CD4-positive, alpha-beta T cell (primary cell): ENCODE measurements at places on chromosomes 13 and 19.

GRCh38 chr19:14019100-14019499, 8.8 kb upstream of the RLN3 start:
- no peak for DNase-seq

- DNase-seq, result no peak
Observed at GRCh38 chr13:107133950-107134349, 566.0 kb upstream of the ARGLU1 start.

DNA sequence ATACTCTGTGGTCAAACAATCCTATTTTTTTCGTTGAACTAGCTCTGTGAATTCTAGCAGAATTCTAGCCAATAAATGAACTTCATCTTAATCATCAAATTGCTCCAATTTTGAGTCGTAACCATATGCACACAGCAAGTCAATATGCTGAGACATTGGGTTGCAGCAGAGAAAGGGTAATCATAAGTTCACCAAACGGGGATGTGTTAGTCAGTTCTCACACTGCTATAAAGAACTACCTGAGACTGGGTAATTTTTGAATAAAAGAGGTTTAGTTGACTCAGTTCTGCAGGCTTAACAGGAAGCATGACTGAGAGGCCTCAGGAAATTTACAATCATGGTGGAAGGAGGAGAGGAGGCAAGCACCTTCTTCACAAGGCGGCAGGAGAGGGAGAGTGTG, 67.7 kb upstream of the ABCC4 start:
- no peak for DNase-seq

- DNase-seq, result no peak
Observed at GRCh38 chr13:74646091-74646490, 511.9 kb upstream of the KLF12 start.

DNA sequence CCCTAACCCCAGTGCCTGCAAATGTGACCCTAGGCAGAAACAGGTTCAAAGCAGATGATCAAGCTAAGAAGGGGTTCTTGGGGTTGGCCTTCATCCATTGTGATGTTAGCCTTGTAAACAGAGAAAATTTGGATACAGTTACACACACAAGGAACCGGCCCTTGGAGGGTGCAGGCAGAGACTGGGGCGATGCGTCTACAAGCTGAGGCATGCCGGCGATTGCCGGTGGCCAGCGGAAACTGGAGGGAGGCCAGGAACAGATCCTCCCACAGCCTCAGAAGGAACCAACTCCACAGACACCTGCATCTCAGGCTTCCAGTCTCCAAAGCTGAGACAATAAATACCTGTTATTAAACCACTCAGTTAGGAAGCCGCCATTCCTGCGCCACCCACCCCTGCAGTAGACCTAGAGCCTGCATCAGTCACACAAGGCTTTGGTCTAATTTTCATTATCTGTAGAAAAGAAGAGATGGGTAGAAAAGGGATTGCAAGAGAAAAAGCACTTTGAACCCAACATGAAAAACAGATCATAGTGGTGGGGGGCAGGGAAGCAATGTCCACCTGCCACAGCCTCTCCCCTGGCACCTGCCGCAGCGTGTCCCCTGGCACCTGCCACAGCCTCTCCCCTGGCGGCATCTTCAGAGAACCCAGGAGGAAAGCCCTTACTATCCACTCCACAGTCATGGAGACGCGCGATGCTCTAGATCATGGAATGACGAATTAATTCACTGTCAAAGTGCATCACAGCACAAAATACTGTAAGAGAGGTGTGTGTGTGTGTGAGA, 119.7 kb upstream of the SOX1 start:
- DNase-seq, result no peak

DNA sequence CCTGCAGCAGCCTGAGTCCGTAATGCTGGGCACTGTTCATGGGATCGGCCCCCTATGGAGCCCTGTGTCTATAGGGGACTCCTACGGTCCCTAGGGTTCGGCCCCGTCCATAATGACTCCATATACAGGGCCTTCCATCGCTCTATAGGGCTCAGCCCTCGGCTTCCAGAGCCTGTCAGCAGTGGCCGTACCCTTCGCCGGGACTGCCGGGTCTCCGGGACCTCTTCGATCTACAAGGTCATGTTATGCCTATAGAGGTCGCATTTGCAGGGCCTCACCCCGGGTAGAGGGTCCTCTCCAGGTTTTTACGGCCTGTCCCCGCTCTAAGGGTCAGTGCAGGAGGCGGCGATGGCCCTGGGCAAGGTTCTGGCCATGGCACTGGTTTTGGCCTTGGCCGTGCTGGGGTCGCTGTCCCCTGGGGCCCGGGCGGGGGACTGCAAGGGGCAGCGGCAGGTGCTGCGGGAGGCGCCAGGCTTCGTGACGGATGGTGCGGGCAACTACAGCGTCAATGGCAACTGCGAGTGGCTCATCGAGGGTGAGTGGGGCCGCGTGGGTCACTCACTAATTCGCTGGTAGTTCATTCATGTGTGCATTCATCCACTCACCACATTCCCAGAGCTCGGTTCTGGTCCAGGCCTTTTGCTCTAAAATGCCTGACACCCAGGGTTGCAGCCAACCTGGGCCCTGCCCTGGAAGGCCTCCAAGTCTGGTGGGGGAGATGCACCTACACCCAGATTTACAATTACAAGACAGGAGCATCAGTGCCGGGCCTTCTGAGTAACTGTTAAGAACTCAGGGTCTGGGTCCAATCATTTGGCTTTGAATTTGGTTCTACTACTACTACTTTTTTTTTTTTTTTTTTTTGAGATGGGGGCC, 699 bp downstream of the MEGF8 start:
- DNase-seq, result no peak

DNA sequence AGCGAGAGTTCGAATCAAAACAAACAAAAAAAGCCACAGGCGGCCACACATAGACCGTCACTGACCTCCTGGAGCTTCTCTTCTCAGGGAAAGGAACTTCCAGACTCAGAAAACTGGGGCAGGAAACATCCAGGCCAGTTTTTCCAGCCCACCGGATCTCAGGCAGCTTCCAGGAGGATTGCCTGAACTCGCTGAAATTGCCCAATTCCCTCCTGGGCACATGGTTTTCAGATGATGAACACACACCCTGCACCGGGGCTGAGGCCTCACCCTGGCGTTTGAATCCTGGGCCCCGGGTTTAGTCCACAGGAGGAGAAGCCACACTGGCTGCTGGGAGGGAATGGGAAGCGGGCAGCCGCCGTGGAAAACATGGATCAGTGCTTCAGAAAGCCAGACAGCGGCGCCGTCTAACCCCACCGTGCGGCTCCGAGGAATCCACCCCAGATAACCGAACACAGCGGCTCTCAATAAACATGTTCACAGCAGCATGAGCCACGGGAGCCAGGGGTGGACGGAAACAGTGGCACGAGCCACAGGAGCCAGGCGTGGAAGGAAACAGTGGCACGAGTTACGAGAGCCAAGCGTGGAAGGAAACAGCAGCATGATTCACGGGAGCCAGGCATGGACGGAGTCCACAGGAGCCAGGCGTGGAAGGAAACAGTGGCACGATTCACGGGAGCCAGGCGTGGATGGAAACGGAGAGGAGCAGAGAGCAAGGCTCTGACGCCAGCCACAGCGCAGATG, 18.2 kb upstream of the PTBP1 start:
- no peak for DNase-seq

DNA sequence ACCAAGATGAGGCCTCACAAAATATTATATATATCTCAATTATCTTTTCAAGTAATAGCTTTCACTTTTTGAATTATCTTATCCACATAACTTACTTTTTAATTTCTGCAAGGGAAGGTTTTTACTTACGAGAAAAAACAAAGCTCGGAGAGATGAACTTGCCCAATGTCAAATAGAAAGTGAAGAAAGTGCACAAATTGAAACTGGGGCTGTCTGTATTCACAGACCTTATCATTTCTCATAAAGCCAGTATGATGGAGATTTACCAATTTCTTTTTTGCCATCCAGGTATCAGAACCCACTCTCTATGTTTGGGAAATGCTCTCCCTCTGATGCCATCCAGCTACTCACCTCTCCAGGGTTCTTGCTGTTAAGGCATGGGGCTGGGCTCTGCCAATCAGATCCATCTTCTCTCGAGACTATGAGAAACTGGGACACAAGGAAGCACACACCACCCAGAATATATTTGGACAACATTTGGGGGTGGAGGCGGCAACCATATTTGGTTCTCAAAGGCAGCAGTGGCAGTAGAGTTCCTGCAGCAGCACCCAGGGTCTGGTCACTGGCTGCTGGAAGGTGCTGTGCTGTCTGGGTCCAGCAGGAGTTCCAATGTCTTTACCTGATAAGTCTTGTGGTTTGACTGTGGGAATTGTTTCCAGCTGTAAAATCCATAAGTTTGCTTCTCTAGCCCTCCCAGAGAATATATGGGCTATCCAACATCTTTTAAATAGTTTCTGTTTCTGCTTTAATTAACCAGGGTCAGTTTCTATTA, 45.8 kb upstream of the SCEL start:
- no peak for DNase-seq

DNA sequence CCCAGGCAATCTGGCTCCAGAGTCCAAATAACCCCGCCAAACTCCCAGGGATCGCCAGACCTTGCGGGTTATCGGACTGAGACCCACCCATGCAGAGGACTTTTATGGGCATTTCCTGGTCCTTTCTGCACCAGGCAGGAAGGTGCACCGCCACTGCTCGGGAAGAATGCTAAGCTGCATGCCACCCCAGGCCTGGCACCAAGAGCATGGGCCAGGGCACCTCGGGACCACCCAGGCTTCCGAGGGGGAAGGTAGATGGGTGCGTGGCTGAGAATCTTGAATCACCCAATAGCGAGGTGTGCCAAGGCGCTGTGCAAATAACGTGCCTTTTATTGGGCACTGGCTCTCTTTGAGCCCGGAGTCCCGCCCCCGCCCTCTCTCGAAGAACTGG, 422 bp upstream of the ZNF575 start:
- DNase-seq, result peak; percentile 29

GRCh38 chr19:4619668-4620294, 19.5 kb upstream of the TNFAIP8L1 start:
- no peak for DNase-seq

GRCh38 chr19:11378319-11379189, 4.1 kb downstream of the SWSAP1 start:
- DNase-seq, result no peak

DNA sequence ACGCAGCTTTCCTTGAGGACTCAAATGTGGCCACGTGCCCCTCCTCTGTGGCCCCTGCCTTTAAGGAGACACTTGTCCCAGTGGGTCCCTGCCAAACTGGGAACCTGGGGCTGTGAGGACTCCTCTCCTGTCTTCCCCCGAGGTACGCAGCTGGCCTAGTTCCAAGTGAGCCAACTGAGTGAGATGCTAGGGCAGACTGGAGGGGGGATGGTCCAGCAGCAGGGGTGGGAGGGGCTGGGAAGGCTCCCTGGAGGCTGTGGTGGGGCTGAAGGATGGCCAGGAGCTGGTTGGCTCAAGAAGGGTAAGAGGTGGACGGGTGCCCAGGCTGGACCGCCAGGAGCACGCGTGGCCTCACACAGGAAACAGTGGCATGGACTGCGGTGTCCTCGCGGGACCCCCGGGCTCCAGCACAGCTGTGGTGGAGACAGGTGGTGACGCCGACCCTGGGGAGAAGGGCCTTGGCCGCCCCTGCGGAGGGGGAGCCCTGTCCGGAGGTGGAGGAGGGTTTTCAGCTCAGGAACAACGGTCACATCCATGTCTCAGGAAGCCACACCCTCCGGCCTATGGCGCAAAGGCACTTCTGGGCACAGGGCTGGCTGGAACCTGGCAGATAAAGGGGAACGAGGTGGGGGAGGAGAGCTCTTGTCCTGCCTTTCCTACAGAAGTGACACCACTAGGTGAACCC, 45.8 kb downstream of the MLLT1 start:
- DNase-seq, result no peak

DNA sequence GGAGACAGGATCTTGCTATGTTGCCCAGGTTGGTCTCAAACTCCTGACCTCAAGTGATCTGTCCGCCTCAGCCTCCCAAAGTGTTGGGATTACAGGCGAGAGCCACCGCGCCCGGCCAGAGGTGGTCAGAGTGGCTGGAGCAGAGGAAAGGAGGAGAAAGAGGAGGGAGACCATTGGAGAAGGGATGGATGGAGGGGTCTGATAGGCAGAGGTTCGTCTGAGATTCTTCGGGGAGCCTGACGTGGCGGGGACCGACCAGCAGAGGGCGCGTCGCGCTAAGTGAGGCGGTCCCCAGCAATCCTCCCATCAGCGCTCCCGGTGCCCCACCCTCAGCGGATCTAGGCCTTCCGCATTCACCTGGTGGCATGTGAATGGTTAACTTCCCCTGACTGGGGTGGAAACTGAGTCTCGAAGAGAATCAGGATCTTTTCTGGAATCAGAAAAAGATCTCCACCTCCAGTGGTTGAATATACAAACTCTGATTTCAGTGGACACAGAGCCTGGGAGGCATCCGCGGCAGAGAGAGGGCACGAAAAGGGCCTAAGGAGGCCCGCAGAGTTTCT, 8.8 kb downstream of the GTPBP3 start:
- peak; percentile 72 for DNase-seq

- no peak for DNase-seq
Observed at GRCh38 chr19:39224910-39225309, 19.9 kb downstream of the IFNL3 start.

DNA sequence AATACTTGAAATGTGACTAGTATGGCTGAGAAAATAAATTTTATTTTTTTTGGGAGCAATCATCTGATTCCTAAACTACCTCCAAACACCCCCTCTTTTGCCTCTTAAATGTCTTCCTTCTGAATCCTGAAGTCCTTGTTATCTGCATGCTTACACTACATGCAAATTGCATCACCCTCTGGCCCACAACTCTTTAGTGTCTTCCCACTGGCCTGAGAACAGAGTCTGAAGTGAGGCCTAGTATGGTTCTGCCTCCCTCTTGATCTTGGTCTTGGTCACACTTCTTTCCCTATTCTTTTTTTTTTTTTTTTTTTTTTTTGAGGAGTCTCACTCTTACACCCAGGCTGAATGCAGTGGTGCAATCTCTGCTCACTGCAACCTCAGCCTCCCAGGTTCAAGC, 4.8 kb downstream of the ZNF558 start:
- no peak for DNase-seq

DNA sequence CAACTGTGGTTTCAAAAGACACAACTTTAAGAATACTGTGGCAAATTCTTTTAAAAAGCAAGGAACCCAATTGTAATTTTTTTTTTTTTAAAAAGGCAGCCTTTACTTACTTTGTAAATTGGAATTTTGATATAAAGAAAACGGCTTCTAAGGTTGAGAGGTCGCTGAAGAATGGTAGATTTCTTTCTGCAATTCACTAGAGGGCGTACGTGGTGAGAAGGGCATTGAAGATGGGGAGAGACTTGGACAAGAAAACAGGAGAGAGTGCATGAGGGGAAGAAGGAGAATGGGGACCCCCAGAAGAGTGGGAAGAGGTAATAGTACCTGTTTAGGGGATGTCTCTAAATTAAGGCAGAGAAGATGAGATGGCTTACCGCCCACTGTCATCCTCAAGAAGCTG, 33.5 kb upstream of the PABPC3 start:
- DNase-seq, result no peak

DNA sequence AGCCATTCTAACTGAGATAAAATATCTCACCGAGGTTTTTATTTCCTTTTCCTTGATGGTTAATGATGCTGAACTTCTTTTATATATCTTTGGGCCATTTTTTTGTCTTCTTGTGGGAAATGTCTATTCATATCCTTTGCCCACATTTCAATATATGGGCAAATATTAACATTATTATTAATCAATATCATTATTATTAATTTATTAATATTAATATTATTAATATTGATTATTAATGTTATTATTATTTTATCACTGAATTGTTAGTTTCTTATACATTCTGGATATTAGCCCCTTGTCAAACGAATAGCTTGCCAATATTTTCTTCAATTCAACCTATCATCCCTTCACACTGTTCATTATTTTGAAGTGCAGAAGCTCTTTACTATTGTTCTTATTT, 2203.6 kb downstream of the PCDH9 start:
- DNase-seq, result no peak
